ENCODE measurements at places on chromosomes 3 and 15.
A peak's percentile ranks its signal among the peaks of the same experiment; 100 is the strongest.

GRCh38 chr15:85793641-85794597, 806 bp downstream of the KLHL25 start:
- DNase-seq: peak; percentile 59

- no peak for DNase-seq
Observed at GRCh38 chr3:143122089-143122430, 2.5 kb downstream of the CHST2 start.

- no peak for DNase-seq
Observed at GRCh38 chr3:58222161-58222724, 11.5 kb upstream of the DNASE1L3 start.

DNA sequence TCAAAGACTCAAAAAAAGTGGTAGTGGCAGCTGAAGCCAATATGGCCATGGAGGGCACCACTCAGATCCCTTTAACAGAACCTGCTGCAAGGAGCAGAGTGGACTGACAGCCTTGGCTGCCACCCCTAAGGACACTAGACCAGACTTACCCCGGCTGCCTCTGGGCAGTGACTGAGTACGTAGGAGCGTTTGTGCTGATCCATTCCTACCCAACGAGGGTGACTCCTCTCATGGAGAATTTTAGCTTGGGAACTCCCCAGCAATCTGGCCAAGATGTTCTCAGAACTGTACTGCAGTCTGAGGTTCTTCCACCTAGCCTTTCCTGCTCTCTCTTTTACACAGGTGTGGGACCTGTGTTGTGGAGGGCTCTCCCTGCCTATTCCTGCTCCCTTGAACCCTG, 22.1 kb downstream of the CLEC3B start:
- DNase-seq: peak; percentile 48

GRCh38 chr3:181189556-181189955, 200.0 kb upstream of the DNAJC19 start:
- DNase-seq: no peak

- DNase-seq: no peak
Observed at GRCh38 chr3:129057249-129057648, 3.3 kb upstream of the GP9 start.

DNA sequence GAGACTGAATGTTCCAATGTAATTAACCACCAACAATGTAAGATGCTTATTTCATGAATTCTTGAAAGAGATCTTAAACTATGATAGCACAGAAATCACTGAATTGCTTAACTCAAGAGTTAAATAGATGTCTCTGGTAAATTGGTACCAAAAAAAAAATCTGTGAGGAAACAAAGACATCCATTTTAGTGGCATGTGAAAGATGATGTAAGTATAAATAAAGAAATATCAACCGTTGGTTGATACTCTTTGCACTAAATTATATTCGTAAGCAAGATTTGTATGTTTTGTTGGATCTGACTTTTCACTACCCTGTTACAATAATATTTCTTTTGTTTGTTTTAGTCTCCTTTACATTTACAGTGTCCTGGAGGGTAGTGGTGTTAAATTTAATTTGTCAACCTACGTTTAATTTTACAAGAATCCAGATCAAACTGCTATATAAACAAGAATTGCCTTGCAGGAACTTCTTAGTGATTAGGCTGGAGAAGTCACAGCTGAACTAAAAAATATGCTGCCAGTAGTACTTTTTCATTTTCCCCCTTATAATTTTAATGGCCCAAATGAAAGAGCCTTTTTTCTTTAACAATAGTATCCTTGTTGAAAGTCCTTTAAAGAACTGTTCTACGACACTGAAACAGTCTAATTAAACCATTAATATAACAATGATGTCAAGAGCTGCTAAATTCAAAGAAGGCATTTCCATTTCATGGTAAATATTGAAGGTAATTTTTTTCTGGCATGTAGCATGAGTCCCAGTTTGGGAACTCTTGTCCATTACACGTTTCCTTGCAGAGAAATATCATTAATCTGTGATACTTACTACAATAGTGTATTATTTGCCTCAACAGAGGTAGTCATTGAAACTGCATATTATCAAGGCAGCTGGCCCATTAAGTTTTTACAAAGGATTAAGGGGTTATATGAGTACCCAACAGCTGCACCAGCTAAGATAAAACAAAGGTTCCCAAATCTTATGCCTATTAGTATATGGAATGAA, 109.6 kb upstream of the PHLDB2 start:
- no peak for DNase-seq

DNA sequence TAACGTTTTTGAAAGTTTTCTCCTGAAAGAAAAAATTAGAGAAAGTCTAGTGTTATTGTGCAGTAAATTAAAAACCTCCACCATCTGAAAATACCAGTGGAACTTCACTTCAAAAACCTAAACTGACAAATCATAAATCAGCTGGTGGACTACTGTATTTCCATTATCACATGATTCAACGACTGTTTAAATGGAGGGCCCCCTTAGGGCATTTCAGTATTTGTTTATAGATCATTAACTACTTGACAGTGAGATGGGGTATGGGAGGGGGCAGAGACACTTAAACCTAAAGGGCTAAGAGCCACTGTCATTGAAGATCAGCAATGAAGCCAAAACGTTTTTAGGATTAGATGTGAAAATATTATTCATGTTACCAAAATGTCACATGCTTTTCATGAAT, 8.8 kb upstream of the C15orf61 start:
- no peak for DNase-seq

GRCh38 chr3:138935863-138936740, 10.8 kb downstream of the FOXL2 start:
- peak; percentile 48 for DNase-seq

DNA sequence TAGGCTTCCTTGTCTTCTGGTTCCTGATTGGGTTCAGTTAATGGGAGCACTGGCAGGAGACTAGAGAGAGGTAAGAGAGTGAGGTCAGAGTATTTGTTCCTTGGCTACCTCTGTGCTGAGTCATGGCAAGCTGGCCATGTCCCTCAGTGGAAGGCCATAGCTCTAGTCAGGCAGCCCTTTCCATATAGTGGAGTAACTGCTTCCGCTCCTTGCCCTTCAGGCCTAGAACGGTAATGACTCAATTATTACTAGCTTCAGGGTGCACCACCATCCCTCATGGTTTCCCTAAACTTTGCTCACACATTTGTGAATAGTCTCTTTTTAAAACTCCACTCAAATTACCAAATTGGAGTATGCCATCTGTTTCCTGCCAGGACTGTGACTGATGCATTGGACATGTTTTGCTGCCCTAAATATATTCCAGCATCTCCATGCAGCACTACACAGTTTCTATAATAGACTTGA, 10.5 kb upstream of the ANO10 start:
- DNase-seq: peak; percentile 93

GRCh38 chr3:101065962-101066361, 72.7 kb upstream of the ABI3BP start:
- DNase-seq: peak; percentile 95

DNA sequence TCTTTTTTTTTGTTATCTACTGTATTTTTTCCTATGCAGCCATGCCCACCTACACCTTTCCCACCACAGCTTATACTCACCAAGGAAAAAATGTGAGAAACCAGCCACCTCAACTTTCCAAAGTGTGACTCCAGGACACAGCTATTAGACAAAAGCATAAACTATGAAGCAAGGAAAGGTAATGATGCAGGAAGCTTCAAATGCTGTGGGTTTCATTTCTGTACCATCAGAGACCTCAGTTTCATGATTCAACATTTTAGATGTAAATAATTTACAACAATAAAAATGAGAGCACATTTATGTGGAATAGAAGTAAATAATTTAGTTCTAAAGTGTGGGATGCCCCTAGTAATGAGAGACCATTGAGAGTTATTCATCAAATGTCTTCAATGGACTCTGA, 115.1 kb downstream of the CDIN1 start:
- DNase-seq: no peak

DNA sequence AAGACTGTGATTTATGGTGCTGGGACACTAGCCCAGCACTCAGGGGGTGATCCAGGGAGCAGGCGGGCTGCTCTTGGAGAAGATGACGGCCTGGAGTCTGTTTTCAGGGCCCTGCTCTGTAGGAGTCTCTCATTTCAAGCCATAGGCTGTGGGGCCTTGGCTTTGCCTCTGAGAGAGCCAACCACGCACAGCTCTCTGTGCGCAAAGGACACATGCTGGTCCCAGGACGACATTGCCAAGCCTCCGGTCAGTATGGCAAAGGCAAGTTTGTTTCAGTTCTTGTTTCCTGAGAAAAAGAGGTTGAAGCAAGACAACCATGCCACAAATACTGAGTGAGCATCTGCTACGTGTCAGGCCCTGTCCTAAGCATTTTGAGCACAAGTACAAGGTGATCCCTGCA, 197.1 kb downstream of the EPHB1 start:
- DNase-seq: no peak

DNA sequence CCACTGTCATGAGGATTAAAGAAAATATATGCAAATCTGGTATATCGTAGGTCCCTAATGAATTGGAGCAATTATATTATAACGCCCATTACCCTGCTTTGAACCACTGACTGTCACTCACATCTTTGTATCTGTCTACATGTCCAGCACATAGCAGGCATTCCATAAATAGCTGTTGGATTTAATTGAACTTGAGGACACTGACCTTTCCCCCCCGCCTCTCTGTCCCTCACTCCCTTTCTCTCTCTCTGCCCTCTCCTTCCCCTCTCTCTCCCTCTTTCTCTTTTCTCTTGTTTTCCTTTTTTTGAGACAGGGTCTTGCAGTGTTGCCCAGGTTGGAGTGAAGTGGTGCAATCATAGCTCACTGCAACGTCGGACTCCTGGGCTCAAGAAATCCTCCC, 233.0 kb downstream of the CD47 start:
- no peak for DNase-seq

GRCh38 chr3:78398401-78398800, 1358.5 kb downstream of the ROBO2 start:
- DNase-seq: no peak

- no peak for DNase-seq
Observed at GRCh38 chr3:105539897-105540296, 173.2 kb downstream of the ALCAM start.

- DNase-seq: no peak
Observed at GRCh38 chr3:198113206-198114053, 153.4 kb downstream of the LMLN start.

- no peak for DNase-seq
Observed at GRCh38 chr15:83108266-83109219, 1.1 kb downstream of the TM6SF1 start.

- DNase-seq: no peak
Observed at GRCh38 chr3:30649572-30650318, 43.3 kb downstream of the TGFBR2 start.

DNA sequence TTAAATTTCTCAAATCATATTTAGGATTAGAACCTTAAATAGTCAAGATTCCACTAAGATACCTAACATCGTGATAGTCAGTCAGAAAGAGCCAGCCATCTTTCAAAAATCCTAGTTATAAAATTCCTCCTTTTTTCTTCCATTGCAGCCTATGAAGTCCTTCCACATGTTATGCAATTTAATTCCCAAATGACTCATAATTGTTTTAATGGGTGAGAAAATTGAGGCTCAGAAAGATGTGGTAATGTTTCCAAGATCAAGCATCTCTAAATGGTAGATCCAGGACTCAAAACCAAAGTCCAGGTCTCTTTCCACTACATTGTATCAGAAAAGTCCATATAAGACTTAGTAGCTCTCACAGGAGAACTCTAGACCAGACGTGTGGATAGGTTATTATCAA, 9.5 kb downstream of the CFAP44 start:
- DNase-seq: peak; percentile 46

- peak; percentile 43 for DNase-seq
Observed at GRCh38 chr3:40690749-40691451, 166.1 kb downstream of the ZNF621 start.

GRCh38 chr3:14539384-14539741, 779 bp downstream of the GRIP2 start:
- no peak for DNase-seq

DNA sequence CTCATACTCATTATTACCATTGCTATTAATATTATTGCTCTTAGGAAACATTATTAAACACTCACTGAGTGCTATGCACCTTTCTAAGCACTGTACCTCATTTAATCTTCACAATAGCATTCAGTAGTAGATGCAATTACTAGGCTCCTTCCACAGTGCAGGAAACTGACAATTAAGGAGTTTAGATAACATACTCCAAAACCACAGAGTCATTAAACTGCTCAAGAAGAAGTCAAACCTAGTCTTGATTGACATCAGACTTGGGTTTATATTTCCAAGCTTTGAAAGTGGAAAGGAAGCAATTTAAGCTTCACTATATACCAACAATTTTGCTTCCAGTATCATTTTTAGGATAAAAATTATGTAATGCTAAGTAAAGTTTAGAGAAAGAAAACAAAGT, 490.1 kb upstream of the ARRDC4 start:
- DNase-seq: no peak

DNA sequence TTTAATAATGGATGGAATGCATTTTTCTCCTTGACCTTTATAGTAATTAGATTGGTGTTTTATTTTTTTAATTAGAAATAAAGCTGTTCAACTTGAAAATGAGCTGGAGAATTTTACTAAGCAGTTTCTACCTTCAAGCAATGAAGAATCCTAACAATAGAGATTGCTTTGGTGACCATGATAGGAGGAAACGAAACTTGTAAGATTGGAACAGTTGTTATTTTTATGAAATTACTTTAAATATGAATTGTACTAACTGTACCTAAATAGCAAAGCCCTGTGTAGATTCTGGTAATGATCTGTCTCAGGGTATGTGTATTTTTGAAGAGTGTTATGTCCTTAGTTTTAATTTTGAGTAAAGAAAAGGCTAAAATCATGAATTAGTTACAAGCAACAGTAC, 44.4 kb downstream of the MFN1 start:
- no peak for DNase-seq

DNA sequence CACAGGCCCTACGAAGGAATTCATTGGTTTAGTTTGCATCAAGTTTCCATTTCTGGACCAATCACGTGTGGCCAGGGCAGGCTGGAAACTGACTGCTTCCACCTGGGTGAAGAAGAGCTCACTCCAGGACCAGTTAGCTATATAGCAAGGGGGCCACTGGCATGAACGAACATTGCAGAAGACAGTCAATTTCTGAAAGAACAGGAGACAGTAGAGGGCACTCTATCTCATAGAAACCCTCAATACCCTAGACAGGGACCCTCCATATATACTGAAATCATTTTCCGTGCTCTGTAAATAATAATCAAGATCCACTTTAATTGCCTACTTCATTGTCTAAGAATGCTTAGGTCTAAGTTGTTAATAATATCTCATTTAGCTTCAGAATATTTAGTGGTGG, 215.6 kb downstream of the CADPS start:
- DNase-seq: no peak

DNA sequence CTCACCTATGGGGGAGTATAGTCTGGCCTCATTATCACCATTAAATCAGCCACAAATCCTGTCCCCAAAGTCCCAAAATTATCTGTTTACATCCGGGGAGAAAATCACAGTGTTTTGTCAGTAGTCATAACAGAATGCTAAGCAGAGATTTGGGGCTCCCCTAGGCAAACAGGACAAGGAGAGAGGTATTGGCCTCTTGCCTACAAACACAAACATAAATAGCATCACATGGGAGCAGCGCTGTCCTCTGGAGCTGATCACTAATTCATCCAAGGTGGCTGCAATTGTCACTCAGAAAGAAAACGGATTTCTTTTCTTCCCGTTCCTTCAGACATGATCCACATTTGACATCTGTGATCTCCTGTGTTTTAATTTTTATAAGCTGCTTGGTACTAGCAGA, 1028.1 kb downstream of the NTRK3 start:
- no peak for DNase-seq

Measured in fibroblast of mammary gland (primary cell).